ENCODE measurements at places on chromosomes 4 and X.

- peak; percentile 15 for DNase-seq
Observed at GRCh38 chrX:67555578-67556203, 11.9 kb downstream of the AR start.

DNA sequence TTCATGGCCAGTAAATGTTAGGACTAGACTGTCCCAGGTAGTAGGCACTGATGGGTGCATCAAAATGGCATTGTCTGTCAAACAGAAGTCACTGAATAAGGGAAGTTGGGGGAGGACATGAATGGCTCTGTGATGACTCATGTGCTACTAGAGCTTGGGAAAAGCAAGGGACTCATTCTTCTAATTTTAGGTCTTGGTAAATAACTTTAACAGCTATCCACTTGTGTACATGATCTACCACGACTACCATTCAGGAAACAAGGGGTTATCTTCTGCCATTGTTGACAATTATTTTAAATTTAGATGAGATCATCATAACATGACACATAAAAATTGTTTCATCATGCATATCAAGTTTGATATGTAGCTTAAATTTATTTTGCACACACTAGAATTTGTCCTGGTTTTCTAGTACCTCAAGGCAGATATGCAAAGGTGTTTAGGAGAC lies 6.3 kb downstream of the AREG start:
- no peak for DNase-seq

- no peak for DNase-seq
Observed at GRCh38 chrX:39049975-39050374, 248.7 kb downstream of the MID1IP1 start.

DNA sequence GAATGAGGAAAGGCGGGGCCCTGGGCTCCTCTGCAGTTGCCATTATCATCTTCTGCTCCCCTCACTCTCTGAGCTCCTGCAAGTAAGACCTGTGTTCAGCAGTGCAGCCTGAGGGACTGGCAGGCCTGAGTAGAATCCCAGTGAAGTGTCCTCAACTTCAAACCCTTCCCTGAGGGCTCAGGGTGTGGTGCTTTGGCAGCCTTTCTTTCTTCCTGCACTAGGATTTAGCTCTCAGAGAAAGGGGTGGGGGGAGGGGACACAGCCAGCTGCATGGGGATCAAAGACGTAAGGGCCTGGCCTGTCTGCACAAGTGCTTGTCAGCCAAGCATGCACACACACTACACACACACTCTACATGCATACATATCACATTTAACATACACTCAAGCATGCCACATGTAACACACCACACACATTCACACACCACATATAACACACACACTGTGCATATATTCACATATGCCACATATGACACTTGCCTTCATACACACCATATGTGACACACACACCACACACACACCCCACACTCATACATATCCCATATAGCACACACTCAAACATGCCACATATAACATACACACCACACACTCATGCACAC lies 223.4 kb upstream of the RPL34 start:
- DNase-seq = no peak

DNA sequence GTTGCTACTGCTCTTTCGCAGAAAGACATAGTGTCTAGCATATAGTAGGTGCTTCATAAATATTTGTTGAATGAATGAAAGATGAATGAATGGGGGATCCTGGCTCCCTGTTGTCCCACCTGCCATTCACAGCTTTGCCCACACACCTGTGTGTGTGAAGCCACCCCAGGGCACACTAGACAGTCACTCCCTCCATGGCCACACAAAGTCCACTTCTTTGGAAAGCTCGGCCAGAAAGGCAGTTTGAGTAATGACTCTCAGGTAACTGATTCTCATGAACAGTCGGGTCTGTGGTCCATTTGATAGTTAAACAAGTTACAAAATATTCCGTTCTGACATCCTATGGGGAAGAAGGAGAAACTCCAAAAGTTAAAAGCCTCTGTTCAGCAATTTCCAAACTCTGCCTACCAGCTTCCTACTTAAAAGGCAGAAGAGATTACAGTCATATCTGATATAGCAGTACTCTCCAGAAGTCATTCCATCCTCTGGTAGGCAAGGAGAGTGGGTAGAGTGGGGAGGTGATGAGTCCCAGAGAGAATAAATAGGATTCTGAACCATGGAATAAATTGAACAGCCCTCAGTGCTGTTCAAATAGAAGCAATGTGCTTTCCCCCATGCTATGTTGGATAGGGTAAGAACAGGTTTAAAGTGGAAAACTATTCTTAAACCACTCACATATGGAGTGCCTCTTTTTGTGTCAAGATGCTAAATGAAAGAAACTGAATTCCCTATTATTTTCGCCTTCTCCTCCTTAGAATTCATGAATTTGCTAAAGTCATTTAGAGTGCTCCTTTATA lies 204.9 kb upstream of the GALNT7 start:
- DNase-seq = no peak

DNA sequence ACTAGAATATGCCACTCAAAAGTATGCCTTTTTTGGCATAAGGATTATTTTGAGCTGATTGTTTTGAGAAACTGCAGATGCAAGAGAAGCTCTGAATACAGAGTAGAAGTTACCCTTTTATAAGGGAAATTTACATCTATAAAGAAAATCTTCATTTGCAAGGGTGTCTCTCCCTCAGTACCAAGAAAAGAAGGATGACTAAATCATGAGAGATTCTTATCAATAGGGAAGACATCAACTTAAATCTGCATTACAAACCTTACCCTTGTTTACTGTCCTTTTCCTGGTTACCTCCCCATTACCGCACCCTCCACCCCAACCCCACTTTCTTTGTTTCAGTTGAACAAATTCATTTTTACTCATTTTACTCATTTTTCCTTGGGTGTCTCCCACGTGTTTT lies 62.5 kb downstream of the RLIM start:
- no peak for DNase-seq

GRCh38 chr4:15068298-15068697 lies 66.0 kb downstream of the CPEB2 start:
- no peak for DNase-seq

- peak; percentile 82 for DNase-seq
Observed at GRCh38 chrX:1468250-1468772, 15.6 kb upstream of the ASMTL start.

DNA sequence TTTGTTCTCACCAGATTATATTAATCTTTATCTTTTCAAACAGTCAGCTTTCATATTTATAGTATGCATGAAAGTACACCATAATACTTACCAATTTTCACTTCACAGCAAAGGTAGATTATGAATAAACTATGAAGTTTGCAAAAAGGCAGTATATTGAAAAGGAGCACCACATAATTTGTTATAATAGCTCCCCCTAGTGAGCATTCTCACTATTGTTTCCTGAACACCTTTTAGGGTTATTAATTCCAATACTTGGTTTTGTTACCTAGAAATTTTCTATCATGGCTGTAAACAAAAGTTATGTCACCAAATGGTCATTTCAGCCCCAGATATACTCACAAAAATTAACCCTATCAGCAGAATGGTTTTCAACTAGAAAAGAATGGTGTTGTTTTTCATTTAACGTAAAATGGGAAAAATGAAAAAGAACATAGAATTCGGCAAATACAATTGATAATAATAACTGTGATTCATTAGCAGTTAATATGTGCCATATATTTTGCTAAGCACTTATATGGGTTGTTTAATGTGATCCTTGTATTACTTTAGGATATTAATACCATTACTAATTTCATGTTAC lies 30.2 kb upstream of the NKX6-1 start:
- no peak for DNase-seq
